ENCODE measurements at places on chromosomes 2 and 18.

GRCh38 chr18:10059610-10060468, 146.0 kb downstream of the VAPA start:
- DNase-seq, result no peak

DNA sequence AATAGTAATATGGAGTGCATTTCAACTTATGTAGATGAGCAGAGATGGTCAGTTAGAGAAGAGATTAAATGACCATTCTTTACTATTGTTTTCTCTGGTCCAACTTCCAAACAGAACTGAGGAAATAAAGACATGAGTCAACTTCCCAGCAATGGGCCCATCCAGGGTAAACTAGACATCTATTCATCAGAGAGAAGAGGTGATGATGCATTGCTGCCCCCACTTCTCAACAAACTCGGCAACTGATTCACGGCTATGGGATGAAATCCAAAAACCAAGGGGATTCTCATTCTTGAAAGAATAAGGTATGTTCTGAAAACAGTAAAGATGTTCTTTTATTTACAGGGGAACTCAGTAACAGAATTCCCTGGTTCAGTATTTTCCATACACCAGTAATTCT, 190.7 kb downstream of the RDH14 start:
- no peak for DNase-seq

DNA sequence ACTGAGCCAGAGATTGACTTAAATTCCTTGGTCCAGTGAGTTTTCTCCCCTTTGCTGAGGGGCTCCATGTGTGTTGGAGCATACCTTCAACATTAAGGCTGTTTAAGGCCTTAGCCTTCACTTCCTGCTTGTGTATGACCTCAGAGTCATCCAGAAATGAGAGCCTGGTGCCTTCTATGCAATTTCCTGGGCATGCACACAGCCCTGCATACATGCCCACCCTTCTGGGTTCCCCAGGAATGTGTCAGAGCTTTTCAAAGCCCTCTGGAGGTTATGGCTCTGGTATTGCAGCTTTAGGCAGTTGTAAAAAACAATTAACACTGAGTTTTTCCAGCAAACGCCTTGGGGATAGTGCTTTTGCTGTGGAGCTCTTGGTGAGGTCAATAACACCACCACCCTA, 16.7 kb downstream of the IL1R1 start:
- DNase-seq, result no peak

- DNase-seq, result no peak
Measured at GRCh38 chr2:84942964-84943421, 28.0 kb upstream of the KCMF1 start.

DNA sequence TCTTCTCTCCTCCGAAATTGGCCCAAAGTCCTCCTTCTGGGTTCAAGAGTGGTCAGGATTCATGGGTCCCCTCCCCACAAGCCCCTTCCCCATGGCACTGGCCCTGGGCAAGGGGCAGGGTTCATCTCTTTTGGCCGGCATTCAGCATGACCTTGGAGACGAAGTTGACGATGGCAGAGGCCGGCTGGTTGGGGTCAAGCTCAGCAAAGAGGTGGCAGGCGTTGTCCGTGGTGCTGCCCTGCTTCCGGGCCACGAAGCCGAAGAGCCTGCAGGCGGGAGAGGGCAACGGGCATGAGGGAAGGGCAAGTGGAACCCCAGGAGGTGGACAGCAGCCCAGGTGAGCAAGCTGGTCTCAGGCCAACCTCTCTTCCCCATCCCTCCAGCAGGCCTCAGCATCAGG, 198.5 kb downstream of the TNS1 start:
- DNase-seq, result no peak

GRCh38 chr2:128797937-128798336, 479.3 kb upstream of the HS6ST1 start:
- no peak for DNase-seq
